ENCODE measurements at places on chromosomes 5 and 9.

- DNase-seq, result no peak
Measured at GRCh38 chr9:84652496-84653120, 16.9 kb upstream of the NTRK2 start.

DNA sequence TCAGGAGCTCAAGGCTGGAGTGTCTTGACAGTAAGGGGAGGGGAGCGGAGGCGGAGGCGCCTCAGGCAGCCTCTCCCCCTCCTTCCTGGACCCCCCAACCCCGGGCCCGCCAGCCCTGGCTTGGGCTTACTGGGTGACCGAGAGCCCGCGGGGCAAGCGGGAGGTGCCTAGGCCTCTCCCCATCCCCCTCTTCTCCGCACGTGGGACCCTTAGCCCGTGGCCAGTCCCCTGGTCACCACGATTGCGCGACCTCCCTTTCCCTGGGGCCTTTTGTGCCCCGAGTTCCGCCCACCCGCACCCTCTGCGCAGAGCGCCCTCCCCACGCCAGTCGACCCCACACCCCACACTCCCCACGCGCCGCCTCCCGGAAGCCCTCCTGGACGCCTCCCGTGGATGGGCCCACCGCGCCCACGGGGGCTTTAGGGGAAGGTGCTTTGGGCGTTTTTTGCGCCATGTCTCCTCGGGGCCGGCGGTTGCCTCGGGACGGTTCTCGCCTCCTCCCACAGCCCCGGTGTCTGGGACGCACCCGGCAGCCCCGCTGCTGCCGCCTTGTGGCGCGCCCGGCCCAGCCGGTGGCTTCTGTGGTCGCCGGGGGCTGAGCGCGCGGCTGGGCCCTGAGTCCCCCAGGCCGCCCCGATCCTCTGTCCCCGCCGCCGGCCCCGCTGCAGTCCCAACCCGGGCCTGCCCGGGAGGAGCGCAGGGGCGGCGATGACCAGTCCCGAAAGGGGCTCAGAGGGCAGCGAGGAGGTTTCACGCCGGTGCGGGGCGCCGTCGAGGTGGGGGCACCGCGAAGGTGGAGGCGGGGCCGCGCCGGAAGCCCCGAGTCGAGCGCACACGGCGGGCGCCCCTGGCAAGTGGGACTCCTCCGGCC is 3.2 kb downstream of the TOR4A start:
- no peak for DNase-seq

DNA sequence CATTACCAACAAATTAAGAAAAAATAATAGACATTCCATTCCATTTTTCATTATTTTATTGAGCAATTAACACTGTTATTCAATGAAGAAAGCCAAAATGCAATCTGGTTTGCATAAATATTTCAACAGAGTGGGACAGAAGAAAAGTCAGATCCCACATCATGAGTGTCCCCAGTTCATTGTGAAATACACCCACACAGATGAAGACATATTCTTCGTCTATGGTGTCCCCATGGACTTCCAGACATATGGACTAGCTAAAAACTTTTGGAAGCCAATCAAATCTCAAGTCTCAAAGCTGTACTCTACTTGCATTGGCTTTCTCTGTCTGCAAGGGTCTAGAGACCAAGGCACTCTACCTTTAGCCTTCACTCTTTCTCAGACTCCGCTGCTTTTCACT is 194.3 kb downstream of the SEMA5A start:
- no peak for DNase-seq

DNA sequence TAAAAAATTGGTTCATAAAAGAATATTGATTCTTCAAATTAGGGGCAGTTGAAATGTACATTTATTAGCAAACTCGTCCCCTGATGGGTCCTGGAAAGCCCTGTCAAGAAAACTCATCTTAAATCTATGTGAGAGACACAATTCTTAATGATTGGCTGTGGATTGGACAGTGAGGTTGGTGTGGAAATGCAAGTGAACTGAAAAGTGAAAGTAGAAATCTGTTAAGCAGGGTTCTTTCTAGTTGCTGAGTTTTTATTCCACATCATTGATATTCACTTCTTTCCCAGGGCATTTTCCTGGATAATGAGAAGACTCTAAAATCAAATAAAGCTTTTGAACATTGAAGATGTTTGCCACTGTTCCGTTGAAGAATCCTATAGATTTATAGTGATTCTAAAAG is 292.4 kb downstream of the MAST4 start:
- DNase-seq, result no peak

GRCh38 chr5:7410936-7411511 is 15.1 kb downstream of the ADCY2 start:
- no peak for DNase-seq

DNA sequence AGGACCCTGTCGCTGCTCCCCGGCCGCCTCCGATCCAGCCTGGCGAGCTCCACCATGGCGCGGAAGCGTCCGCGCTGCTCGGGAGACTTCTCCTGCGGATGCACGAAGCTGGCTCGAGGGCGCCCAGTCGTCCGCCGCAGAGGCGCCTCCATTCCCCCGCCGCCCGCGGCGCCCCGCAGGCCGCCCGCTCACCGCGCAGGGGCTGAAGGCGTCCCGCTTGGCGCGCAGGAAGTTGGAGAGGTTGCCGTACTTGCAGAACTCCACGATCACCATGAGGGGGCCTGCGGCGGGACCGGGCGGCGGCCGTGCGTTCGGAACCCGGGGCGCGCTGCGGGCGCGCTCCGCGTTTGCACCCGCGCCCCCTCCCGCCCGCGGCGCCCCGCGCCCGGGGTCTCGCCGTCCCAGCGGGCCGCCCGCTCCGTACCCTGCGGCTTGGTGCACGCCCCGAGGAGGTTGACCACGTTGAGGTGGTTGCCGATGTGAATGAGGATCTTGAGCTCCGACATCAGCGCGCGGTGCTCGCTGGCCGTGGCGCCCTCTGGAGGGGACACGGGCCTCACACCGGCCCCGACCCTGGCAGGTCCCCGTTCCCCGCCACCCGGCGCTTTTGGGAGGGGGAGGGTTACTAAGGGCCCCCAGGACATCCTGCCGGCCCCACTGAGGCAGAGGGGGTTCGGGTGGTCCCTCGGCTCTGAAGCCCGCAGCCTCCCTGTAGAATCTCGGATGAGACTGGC is 27.7 kb upstream of the SCGB3A1 start:
- no peak for DNase-seq

DNA sequence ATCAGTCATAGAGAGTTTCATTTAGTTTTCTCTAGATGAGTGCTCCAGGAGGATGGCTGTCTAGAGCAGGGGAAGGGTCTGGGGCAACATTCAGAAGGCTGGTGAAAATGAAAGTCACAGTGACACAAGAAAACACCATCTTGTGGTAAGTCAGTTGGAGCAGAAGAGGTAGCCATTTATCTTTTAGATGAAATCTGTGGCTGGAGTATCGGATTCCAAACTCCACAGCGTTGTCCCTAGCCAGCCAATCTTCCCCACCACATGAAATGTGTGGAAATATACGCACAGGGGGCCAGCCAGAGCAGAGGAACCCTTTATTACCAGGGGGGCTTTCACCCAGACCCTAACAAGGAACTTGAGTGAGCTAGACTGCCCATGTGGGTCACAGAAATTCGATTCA is 15.9 kb upstream of the TNFAIP8 start:
- no peak for DNase-seq

DNA sequence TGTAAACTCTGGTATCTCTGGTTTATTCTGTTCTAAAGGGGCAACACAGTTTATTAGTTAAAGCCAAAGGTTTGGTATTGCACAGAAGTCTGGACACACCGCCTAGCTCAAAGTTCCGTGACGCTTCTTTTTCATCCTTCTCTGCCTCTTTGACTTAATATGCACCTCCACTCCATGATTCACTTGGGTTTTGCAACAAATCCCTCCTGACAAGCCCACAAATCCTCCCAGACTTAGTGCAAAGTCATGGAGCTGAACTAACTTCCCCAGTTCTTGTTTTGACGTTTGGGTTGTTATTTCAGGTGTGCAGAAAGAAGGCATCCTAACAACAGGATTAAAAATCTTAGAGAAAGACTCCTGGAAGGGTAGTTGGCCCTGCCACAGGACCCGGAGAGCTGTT is 441.6 kb upstream of the DMAC1 start:
- DNase-seq, result no peak

DNA sequence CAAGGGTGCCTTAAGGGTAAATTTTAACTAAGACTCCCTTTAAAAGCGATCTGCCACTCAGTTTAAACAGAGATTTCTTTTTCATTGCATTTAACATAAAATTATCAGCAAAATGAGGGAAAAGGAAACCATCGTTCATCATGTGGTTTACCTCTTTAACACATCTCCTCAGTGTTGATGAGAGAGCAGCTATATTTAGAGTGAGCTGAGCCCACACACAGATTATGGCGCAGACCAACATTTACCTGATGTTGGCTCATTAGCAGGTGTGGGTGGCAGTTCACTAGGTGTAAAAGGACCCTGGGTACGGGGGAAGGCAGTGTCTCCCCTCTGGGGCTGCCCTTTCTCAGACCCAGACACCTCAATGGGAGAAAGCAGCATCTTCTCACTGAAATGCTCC is 149.8 kb downstream of the ENTREP1 start:
- DNase-seq, result no peak

- no peak for DNase-seq
Measured at GRCh38 chr9:23677446-23677845, 148.6 kb downstream of the ELAVL2 start.

DNA sequence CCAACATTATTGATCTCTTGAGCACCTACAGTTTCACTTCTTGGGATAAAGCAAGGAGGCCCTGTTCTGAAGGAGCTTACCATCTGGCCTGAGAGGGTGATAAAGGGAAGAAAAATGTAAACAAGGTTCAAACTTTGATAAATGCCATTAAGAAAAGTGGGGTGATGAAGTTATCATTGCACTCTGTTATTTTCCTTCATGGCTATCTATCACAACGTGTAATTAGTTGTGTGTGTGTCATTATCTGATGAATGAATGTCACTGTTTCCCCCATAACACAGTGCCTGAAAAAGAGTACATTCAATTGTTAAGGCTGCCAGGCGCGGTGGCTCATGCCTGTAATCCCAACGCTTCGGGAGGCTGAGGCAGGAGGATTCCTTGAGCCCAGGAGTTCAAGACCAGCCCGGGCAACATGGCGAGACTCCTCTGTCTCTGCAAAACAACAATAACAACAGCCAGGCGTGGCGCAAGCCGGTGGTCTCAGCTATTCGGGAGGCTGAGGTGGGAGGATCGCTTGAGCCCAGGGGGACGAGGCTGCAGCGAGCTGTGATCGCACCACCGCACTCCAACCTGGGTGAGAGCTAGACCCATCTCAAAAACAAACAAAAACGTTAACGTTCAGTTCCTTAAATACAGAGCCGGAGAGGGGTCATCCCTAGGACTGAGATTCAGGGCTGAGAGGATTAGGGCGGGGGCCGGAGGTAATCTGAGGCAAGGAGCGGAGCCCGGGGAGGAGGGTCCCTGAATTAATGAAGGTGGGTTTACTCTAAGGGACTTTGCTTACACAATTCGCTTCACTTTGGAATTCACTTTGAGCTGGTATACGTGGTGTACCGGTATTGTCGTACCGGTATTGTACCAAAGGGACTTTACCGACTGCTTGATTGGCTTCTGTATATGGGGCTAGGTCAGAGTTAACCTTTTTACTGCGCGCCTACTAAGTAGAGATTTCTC is 917 bp downstream of the NHP2 start:
- DNase-seq, result no peak

- no peak for DNase-seq
Measured at GRCh38 chr9:98284754-98285153, 29.3 kb upstream of the TBC1D2 start.

GRCh38 chr5:54021431-54022164 is 288.8 kb downstream of the ARL15 start:
- peak; percentile 35 for DNase-seq

GRCh38 chr5:151700820-151701219 is 14.1 kb upstream of the SPARC start:
- no peak for DNase-seq

- DNase-seq, result no peak
Measured at GRCh38 chr9:78406933-78407332, 110.0 kb downstream of the PSAT1 start.

DNA sequence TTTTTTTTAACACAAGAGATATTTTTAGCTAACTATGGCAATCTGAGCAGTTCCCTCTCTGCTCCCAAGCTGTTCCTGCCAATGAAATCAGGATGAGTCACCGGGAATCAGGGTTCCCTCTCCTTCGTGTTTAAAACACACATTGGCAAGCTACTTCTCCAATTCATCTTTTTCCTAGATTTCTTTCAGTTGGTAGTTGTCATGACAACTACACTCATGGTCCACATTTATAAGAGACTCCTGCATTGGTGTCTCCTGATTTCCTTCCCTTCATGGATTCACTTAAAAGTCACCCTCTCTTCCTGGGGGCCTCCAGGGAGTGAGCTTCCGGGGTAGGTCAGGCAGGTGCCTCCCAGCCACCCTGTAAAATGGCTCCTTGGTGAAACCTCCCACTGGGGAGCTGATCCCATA is 72.3 kb upstream of the NIPAL4 start:
- DNase-seq, result peak; percentile 67

GRCh38 chr5:73624888-73625287 is 1.1 kb upstream of the ARHGEF28 start:
- no peak for DNase-seq

DNA sequence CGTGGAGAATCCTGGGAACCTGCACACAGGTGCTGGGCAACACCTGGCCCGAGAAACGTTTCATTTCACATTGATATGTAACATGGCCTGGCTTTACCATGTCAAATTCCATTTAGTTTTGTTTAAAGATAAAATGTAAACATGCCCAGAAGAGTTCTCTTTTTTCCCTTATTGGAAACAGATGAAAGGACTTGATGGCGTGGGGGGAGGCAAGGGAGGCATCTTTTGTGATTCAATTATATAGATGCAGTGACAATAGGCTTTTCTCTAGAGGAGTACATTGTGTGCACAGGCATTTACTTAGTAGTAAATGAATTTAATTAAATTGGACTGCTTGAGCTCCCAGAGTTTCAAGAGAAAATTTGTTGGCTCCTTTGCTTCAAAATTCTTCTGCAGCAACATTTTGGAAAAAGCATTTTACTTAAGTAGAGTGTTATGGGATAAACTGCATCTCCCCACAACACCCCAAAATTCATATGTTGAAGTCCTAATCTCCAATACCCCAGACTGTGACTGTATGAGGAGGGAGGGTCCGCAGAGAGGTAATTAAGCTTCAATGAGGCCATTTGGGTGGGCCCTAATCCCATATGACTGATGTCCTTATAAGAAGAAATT is 254.3 kb upstream of the NFIL3 start:
- no peak for DNase-seq

GRCh38 chr5:16617274-16617968 is 624 bp upstream of the RETREG1 start:
- no peak for DNase-seq

- DNase-seq, result no peak
Measured at GRCh38 chr9:7811677-7812076, 12.1 kb upstream of the DMAC1 start.

- DNase-seq, result peak; percentile 86
Measured at GRCh38 chr9:125472926-125473701, 211.5 kb downstream of the GAPVD1 start.
